CD4-positive, alpha-beta T cell treated with Interleukin-6 at 100 ng/mL for 8 hours (primary cell): ENCODE measurements at places on chromosomes 6 and 20.

- no peak for DNase-seq
Measured at GRCh38 chr20:44187054-44187771, at the start of gene JPH2. TSS of gene JPH2 (minus strand) at chr20:44187188. CDS start at chr20:44186705, 483 bp downstream.

DNA sequence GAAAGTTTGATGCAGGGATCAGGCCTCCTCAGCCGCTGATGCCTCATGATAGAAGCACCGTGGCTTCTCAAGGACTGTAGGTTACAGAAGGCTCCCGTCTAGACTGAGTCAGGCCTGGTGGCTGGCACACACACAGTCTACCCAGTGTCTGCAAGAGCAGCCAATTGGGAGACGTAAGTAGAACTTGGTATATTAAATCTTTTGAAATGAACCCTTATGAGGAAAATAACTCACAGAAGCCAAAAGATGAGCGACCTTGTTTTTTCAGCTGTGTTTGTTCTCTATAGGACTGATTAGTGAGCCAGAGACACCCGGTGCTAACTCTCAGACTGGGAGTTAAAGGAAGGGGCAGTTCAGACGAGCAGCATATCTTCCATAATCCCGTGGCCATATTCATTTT lies 5.9 kb upstream of the PDE10A start:
- no peak for DNase-seq

- DNase-seq: no peak
Measured at GRCh38 chr6:13165502-13166172, 162.7 kb downstream of the TBC1D7 start.

DNA sequence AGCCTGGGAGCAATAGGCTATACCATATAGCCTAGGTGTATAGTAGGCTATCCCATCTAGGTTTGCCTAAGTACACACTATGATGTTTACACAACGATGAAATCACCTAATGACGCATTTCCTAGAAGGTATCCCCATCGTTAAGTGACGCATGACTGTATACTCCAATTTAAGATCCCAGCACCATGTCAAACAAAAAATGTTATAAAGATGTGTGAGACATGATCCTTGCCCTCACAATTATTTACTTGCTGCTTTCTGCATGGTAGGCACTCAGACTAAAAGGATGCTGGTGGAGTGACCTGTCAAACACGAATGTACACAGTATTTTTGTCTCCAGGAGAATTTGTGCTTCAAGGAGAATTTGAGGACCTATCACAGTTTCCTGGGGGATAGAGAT lies 32.3 kb downstream of the SNAP25 start:
- no peak for DNase-seq

DNA sequence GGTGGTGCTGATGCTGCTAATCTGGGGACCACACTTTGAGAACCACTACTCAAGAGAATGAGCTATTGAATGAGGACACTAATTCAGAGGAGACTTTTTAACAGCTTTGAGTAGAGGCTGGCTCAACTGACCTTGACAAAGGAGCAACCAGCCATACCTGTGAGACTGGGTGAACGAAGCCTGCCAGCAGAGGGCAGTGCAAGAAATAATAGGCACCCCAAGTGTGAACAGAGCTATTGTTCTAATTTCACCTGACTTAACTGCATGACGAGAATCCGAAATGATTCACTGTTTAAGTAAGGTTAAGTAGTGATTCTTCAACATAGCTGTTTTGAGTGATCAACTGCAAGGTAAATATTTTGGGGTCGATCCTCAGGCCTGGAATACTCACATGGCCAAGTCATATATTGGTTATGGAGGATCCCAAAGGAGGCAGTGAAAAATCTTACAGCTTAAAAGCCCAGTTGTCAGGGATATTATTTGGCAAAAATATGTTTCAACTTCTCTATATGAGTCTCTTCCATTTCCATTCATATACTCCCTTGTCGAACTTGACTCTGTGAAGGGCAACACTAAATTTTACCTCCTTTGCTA lies 550.5 kb upstream of the MARCKS start:
- DNase-seq: no peak

GRCh38 chr6:40164345-40164755 lies 230.1 kb upstream of the MOCS1 start:
- DNase-seq: no peak

DNA sequence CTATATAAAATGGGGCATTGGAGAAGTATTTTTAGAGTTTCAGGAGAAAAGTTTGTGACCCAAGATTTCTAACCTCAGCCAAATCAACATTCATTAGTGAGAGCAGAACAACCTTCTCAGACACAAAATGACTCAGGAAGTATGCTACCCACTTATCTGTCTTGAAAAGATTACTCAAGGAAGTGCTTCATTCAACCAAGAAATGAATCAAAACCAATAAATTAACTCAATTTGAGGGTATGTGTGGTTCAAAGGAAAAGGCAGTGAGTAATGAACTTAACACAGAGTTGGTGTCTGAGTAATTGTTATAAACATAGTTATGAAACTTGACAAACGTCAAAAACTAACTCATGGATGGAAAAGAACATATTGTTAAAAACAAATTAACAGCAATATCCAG lies 227.6 kb downstream of the HAO1 start:
- no peak for DNase-seq

DNA sequence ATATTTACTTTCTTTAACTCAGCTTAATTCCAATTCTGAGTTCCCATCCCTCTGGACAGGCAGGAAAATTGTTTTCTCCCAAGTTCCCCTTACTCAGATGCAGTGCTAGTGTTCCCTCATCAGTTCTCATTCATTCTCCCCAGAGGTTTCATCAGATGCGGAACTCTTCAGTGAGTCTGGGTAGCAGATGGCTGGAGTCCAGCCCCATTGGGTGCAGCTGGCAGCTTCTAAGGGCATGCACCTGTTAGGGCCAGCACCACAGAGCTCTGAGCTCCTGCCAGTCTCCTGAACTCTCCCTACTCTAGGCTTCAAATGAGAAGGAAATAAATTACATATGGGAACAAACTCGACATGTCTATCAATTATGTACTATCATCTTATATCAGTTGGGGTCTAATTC lies 76.6 kb downstream of the SOD2 start:
- DNase-seq: no peak

DNA sequence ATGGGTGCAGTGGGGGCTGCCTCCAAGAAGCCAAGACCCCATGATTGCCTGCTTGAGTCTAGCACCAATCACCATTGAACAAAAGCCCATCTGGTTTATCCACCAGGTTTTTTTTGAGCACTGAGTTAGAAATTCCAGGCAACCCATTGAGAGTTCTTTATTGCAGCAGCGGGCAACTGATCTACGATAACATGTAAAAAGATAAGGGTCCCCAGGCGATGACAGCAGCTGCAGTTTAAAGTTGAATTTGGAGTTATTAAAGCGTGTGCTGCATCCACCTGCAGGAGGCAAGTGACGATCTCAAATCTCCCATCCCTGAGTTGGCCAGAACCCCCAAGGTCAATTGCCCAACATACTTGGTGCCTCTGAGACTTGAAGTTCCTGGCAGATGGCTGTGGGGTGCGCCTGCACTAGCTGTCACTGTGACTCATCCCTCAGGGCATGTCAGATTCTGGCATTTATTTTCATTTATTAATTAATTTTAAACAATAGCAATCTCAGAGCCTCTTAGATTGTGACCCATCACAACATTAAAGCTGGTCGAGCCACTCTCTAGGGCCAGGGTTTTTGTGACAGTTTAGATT lies 290.4 kb upstream of the SULF2 start:
- DNase-seq: no peak

GRCh38 chr20:63356511-63356910 lies 4.6 kb downstream of the CHRNA4 start:
- DNase-seq: no peak

DNA sequence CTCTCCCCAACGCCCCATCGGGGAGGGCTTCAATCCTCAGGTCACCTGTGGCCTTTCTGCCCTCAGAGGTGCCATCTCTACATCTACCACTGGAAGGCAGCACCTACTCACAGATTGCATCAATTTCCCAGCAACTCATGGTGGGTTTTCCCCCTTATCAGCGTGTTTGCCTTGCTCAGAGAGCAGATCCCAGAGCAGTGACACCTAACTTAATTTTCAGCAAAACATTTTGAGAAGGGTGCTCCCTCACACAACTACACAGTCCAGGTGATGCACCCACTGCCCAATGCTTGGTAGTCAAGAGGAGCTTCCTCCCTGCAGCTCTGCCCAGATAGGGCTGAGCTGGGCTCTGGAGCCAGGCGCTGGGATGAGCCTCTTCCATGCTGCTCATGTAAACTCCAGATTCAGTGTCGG lies 48.2 kb downstream of the PLG start:
- no peak for DNase-seq

DNA sequence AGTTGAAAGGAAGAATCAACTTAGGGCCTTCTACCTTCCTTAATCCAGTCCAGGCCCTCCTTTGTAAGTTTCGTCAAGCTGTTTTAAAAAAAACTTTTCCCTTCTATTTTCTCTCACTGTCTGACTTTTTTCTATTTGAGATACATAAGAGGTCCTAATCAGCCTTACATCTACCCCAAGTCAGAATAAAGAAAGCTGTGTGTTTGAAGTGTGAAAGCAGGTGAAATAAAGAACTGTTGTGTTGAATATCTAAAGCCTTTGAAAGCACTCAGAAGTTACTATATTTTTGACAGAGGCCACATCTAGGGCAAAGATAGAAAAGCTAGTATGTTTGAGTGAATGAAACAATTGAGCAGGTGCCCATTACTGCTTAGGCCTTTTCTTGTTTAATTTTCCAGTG lies 35.5 kb downstream of the SH3BGRL2 start:
- DNase-seq: no peak

- DNase-seq: no peak
Measured at GRCh38 chr6:105397987-105398386, 4.9 kb downstream of the PREP start.

GRCh38 chr20:32967961-32968457 lies 36.2 kb downstream of the SUN5 start:
- peak; percentile 54 for DNase-seq

GRCh38 chr20:38148328-38149102 lies 16.6 kb downstream of the TGM2 start:
- no peak for DNase-seq

GRCh38 chr6:54716877-54717276 lies 129.7 kb upstream of the FAM83B start:
- DNase-seq: no peak

- no peak for DNase-seq
Measured at GRCh38 chr20:17728074-17728473, 28.3 kb downstream of the BANF2 start.

DNA sequence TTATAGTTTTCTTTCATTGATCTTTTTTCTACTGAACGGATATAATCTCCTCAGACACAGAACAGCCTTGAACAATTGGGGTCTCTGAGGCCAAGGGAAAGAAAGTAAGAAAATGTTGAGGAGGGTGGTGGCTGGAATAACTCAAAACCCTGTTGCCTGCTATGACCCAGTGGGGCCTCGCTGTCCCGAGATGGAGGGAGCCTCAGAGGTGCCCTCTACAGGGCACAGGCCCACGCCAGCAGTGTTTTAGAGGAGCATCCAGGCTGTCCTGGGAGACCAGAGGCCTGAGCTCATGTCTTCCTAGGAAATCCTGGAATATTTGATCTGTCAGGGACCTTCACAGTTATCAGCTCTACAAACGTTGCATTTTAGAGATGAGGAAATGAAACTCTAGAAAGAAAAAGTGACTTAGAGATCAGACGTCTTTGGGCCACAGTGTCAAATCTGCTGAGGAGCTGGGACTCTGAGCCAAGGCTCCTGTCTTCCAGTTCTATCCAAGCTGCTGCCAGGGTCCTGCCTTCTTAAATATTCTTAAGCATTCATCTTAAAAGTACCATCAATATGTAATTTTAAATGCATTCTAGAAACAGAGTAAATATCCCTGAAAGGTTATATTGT lies 26.3 kb downstream of the ALDH5A1 start:
- peak; percentile 18 for DNase-seq

DNA sequence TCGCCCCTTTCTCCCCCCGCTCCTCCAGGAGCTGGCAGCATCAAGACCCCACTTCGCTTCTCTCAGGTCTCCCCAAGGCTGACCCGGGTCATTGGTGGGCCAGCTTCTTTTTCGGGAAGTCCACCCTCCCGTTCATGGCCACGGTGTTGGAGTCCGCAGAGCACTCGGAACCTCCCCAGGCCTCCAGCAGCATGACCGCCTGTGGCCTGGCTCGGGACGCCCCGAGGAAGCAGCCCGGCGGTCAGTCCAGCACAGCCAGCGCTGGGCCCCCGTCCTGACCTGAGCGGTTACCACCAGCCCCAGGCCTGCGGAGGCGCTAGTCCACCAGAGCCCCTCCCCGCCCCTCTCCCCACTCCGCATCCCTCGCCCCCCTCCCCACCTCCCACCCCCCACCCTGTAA lies 1.0 kb downstream of the PPDPF start:
- no peak for DNase-seq

- DNase-seq: no peak
Measured at GRCh38 chr6:168915242-168915641, 338.4 kb downstream of the THBS2 start.

- DNase-seq: no peak
Measured at GRCh38 chr20:50541606-50542041, 31.4 kb downstream of the PTPN1 start.

- no peak for DNase-seq
Measured at GRCh38 chr6:108331982-108332381, 37.1 kb downstream of the AFG1L start.

DNA sequence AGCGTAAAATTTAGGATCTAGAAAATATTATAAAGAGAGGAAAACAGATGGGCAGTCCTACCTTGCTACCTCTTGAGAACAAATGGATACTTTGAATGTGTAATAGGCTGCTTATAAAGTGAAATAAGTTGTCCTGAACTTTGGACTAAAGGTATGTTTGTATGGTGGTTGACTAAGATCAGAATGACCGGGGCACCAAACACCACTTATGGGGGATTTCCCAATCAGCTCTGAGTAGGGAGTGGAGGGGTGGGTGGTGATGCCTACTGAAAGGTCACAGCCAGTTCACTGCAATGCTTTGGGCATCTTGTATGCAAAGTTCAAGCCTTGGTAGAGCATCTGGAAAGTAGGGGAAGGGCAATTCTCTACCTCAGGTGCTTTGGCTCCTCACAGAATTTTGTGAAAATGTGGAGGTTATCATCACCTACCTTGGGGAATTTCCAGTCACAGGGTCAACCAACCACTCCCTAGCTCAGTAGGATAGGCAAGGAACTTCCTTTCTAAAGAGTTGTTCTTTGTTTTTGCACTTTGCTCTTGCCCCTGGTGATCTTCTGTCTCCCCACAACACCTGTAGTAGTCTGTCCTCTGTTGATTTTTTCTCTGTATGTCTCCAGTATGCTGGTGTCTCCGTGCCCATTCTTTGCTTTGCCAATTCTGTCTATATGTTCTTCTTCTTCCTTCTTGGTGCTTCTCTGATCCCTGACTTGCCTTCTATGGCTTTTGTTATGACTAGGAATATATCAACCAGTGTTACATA lies at the start of gene TRIM31:
TSS of gene TRIM31 (minus strand) at position 88 of the 757 bp plus-strand sequence. CDS start 285 bp downstream, outside the sequence.
- DNase-seq: no peak

GRCh38 chr20:16397086-16397485 lies 176.2 kb downstream of the KIF16B start:
- DNase-seq: no peak
